ENCODE measurements at places on chromosomes 7 and 10. TPM values are rescaled to one million over a fixed set of nuclear protein-coding genes. Genes with fewer than 3 reads are reported as not detected.

- no peak for DNase-seq
Observed at GRCh38 chr7:151001546-151001945, 10.7 kb downstream of the NOS3 start.

DNA sequence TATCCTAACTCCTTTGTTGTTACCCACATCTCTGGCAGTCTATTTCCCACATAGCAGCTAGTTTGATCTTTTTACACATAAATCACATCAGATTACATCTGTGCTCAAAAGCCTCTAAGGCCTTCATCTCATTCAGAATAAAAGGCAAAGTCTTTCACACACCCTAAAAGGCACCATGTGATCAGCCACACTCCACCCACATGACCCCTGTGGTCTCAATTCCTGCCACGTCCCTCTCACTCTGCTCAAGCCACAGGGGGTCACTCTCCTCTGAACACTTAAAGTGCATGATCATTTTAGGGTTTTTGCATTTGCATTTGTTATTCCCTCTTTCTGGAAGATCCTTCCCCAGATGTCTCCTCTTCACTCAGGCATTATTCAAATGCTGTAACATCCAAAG lies 30.8 kb downstream of the ELAPOR2 start:
- no peak for DNase-seq

DNA sequence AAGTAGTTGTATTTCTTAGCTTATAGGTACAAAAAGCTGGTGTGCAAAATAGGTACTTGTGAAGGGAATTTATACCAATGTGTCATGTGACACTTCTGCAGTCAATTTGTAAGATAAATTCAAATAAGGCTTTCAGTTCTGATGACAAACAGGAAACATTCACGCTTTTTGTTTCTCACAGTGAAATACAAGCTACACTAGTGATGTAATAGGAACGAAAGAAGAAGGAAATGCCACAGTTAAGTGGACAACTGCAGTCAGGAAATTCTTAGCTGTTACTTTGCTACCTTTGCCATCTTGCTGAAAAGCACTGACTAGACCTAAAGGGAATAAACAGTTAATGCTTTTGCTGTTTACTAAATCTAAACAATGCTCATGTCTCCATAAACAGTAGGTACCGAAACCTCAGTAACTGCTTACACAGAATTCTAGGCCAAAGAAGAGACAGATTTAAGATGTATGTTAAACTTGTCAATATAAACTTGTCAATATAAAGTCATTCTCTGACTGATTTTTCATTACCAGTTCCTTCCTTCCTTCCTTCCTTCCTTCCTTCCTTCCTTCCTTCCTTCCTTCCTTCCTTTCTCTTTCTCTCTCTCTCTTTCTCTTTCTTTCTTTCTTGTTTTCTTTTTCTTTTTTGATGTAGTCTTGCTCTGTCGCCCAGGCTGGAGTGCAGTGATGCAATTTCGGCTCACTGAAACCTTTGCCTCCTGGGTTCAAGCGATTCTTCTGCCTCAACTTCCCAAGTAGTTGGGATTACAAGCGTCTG lies 10.1 kb downstream of the OTUD1 start:
- DNase-seq: no peak

GRCh38 chr7:129721068-129721467 lies 109.5 kb downstream of the NRF1 start:
- no peak for DNase-seq

DNA sequence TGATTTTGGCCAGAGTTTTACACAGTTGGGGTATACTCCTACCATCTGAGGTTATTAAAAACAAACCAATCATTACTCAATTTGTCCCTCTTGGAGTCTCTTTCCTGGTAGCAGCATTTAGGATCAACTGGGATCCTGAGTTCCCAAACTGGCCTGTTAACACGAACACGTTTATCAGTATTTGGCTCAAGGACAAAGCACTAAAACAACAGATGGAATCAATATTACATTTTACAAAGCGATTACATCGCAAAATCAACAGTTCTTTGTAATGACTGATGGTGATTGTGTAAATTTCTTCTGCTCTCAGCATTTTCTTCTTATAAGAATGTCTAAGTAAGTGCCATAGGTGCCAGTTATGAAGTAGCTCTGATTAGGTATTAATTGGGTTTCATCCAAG lies 582.9 kb upstream of the ANKRD30A start:
- DNase-seq: no peak

- DNase-seq: no peak
Observed at GRCh38 chr7:22992874-22993840, 20.8 kb downstream of the HYCC1 start.

DNA sequence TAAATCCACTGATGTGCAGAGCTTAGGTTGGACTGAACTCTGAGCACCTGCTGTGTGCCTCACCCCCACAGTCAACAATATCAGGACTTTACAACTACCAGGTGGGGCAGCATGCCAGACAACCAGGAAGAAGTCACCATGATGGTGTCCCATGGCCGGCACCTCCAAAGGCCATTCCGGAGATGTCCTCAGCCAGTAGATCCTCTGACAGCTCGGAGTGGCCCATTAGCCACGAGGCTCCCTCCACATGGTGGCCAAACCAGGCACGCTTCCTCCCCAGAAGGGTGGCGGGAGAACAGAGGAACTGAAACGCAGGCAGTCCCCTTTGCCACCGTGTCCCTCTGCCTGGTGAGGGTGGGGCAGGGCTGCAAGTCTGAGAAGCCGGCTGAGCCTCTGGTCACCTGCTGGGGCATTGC lies 390.0 kb downstream of the TNS3 start:
- DNase-seq: no peak

DNA sequence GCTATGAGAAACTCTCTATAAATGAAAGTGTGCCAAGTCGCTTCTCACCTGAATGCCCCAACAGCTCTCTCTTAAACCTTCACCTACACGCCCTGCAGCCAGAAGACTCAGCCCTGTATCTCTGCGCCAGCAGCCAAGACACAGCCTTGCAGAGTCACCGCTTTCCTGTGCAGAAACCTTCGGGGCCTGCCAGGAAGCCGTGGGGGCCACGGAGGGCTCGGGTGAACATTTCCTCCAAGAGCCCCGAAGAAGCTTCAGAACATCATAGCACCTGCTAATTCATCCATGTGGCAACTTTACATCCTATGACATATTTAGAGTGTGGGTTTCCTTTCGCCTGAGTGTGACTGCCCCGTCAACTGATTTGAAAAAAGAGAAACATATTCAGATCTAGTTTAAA lies 55.7 kb upstream of the PRSS58 start:
- no peak for DNase-seq

DNA sequence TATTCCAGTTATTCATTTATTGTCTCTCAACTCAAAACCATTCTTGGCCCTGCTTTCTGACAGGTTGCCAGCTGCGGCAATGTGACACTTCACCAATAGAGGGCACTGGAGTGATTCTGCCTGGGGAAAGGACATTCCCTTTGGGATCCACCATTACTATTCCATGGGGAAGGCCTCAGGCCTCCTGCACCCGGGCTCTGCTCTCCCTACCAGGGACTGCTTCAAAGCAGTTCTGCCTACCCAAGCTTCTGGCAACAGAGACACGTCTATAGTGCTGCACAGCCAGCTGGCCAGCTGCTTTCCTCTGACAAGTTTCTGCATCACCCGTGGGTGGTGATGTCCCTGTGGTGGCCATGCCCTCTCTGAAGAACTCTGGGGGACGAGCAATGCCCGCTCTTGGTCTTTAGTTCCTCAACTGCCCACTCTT lies 163.8 kb downstream of the ELMO1 start:
- peak; percentile 28 for DNase-seq

DNA sequence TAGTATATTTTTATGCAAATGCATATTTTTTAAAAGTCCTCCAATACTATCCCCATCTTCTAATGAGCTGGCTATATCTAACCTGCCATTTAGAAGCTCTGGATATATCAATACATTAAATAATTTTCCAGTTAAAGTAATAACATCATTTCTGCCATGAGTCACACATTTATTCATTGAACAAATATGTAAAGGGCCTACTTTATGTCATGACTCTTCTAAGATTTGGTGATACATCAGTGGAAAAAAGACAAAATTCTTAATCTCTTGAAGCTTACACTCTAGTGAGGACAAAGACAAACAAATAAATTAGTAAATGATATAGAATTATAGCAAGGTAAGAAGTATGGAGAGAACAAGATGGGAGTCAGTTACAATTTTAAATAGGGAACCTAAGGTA lies 716.8 kb upstream of the LRRTM3 start:
- no peak for DNase-seq

DNA sequence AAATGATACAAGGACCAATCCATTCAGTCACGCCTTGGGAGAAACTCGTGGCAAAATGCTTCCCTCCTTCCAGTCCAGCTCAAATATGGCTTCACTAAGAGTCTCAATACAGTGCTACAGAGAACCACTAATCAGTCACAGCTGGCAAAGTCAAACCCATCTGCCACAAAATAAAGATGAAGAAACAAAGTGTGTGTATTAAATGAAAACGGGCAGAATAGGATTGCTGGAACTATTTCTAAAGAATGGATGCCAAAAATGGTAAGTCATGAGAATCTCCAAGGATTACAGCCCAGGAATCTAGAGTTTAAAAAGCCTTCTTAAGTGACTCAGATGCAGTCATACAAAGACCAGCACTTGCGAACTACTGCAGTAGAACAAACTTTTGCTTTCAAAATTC lies 61.9 kb downstream of the CACUL1 start:
- DNase-seq: peak; percentile 27

SFTPA1 gene
- total RNA-seq: not detected

NAT16 gene
- not detected for total RNA-seq

ZC3HAV1 gene
- 23.0 TPM for total RNA-seq

Data from MG63 (cell line).